ENCODE measurements at places on chromosomes 11 and 22.
A peak's percentile ranks its signal among the peaks of the same experiment; 100 is the strongest.

- DNase-seq, result peak; percentile 40
Measured at GRCh38 chr11:78560826-78561484, 13.7 kb downstream of the NARS2 start.

DNA sequence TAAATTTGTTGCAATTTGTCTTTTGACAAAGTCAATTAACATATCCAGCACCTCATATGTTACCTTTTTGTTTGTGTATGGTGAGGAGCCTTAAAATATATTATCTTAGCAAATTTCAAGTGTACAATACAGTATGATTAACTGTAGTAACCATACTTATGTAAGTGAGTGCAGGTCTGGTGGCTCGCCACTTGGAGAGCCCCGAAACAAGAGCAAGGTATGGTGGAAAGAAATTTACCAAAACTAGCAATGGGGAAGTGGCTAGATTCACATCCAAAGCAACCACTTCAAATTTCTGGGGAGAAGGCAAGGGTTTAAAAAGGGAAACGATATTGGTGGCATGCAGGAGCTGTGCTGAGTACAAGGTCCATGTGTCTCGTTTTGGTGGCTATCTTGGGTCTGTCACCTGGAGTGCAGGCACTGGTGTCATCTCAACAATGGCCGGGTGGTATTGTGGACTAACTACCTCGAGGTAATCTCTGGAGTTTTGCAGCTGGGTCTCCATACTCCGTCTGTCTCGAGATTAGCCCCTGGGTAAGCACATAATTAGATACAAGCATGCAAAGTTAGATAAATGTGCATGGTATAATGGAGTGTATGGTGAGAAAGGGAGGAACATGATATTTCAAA is 8.2 kb upstream of the FNBP4 start:
- DNase-seq, result no peak

DNA sequence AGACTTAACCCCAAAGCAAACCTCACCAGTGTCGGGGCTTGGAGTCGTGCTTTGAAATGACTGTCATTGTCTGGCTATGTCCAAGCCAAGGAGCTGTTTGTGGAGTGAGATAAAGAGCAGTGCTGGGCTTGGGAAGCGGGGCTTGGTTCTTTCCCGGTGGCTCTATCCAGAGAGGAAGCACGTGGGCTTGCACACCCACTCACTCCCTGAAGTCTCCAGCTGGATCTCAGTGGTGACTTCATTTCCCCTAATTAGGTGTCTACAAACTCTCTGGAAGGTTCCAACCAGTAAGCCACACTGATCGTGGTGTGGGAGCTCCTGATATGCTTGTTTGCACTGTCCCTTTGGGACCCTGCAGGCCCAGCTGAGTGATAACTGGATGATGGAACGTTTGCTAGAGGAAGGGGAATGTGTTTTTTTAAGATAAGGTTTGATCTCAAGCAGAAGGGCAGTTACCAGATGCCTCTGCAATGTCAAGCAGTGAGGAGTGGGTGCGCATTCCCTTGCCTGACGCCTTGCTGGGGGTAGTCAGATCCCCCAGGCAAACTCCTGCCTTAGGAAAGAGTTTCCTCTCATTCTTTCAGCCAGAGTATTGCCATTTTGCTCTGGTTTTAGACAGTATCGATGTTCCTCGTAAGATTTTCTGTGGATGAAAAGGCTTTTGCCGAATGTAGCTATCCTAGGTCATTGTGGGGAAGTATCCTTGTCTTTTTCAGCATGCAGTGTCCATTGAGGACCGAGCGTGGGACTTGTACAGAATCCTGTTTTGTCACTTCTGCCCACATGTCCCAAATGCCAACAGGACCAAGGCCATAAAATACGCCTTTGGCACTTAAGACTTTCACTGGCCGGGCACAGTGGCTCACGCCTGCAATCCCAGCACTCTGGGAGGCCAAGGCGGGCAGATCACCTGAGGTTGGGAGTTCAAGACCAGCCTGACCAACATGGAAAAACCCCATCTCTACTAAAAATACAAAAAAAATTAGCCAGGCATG is 90.9 kb downstream of the MICAL2 start:
- peak; percentile 80 for DNase-seq

- peak; percentile 91 for DNase-seq
Measured at GRCh38 chr11:28529540-28530410, 421.6 kb downstream of the METTL15 start.

- DNase-seq, result peak; percentile 63
Measured at GRCh38 chr22:24305260-24305692, 34.6 kb downstream of the SPECC1L start.

DNA sequence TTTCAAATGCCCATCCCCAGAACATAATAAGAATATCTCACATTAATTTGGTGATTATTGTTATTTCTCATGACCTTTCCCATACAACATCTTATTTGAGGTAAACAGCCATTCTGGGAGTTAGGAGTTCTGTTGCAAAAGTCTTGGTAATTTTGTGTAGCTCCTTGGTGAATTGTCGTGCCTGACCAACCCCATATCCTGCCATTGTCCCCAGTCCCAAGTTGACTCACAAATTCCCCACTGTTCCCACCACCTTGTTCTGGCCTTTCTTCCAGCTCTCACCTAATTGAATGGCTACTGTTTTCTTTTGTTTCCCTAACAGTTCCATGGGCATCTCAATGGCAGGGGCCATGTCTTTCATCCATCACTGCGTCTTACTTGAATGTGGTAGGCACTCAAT is 8.0 kb downstream of the MTNR1B start:
- DNase-seq, result no peak

- no peak for DNase-seq
Measured at GRCh38 chr22:29469755-29470154, 10.3 kb upstream of the NEFH start.

DNA sequence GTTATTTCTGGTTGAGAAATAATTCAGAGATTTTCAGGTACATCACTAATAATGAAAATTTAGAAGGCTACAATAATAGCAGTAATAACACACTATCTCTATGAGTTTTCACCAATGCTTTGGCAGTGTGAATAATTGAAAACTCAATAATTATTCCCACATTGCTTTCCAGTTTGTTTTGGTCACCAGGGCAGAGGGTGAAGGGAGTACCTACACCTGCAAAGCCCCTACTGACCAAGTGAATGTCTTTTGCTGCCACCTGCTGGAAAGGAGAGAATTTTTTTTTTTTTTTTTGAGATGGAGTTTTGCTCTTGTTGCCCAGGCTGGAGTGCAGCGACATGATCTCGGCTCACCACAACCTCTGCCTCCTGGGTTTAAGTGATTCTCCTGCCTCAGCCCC is 3.2 kb downstream of the NELL1 start:
- peak; percentile 13 for DNase-seq

GRCh38 chr11:107123022-107123421 is 104.7 kb upstream of the GUCY1A2 start:
- peak; percentile 11 for DNase-seq

- DNase-seq, result peak; percentile 80
Measured at GRCh38 chr11:93169950-93170561, 27.7 kb downstream of the SLC36A4 start.

DNA sequence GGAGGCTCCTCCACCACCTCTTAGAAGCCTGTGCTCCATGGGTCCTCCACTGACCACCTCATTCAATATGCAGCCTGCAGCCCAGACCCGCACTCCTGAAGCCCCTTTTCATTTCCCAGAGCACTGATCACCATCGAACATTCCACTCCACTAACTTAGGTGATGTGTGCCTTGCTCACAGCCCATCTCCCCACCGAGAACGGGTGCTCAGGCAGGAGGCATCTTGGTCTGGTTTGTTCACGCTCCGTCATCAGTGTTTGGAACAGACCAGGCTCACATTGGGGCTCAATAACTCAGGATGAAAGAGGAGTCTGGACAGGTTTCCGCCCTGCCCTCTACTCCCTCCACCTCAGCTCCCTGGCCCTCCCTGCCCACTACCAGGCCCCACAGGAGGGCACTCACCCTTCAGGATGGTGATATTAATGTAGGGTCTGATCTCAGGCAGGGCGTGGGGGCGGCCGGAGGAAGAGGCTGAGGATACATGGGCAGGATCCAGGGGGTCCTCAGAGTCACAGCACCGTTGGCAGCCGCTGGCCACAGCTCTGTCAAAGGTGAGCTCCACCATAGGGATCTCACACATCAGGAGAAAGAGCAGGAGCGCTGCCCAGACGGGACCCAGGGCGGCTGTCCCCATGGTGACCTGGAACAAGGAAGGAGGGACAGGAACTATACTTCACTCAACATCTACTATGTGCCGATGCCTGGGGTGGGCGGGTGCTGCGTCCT is 3.1 kb downstream of the C1QTNF6 start:
- DNase-seq, result no peak

GRCh38 chr11:115238791-115239190 is 265.4 kb downstream of the CADM1 start:
- DNase-seq, result peak; percentile 52

GRCh38 chr11:75574698-75575602 is 12.9 kb downstream of the SERPINH1 start:
- DNase-seq, result no peak

- DNase-seq, result no peak
Measured at GRCh38 chr22:48199667-48200066, 1437.2 kb downstream of the TBC1D22A start.

DNA sequence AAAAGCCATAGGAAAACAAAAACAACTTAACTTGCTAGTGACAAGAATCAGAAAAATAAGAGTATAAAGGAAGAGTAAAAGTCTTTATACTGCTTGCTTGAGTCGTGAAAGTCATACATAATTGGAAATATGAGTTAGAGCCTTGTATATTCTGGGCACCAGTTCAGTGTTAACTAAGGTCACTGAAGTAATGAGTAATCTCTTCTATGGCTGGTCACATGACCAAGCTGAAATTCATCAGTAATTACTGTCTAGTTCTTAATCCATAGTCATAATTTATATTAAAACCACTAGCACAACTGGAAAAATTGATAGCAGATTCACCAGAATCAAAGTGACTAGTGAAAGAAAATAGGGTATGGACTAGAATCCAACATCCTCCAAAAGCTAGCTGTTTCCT is 84.4 kb upstream of the SLC5A12 start:
- peak; percentile 39 for DNase-seq

DNA sequence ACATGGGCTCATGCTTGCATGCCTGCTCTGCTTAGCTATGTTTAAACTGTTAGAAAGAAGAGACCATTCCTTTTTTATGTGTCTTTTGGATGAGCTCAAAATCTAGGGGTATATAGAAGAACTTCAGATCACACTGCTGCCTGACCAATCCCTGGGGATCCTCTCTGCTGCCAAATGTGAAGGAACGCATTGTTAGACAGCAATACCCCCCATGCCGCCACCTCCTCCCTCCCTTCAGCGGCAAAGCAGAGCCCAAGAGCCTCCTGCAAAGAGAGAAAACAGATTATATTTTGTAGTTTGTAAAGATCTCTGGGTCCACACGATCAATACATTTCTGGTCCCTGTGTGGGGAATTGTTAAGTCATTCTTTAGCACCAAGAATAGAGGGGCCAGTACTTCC is 677.6 kb downstream of the NTM start:
- DNase-seq, result no peak

GRCh38 chr11:1117992-1118391 is 39.8 kb upstream of the MUC5AC start:
- DNase-seq, result no peak

DNA sequence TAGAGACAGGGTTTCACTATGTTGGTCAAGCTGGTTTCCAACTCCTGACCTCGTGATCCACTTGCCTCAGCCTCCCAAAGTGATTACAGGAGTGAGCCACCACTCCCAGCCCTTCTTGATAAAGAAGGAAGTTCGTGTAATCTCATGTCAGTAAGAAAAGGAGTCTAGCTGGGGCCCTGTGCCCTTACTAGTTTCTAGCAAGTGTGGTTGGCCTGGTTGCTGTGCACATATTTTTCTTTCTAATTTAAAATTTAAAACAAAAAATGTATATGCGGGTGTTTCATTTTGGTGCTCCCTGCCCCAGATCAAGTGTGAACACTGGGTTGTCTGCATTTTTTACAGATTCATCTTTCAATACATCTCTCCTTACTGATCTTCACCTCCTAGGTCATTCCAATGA is 770.8 kb upstream of the TENM4 start:
- no peak for DNase-seq

DNA sequence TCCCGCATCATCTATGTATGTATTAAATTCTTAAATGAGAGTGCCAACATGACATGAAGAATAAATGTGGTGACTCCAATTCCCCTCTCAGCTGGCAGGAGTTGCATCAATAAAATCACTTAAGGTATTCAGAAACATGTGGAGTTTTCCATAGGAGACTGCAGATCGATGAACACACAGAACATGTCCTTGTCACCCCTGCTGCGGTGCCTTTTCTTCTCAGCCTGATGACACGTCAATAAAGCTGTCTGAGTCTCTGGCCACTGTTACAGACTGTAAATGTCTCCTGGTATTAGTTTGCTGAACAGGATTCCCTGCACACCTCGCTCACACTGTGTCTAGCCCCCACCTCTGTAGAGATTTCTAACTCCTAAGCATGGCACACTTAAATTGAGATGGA is 460.5 kb downstream of the LRRC4C start:
- DNase-seq, result no peak

GRCh38 chr11:60813324-60813723 is 28.2 kb downstream of the MS4A10 start:
- DNase-seq, result no peak

GRCh38 chr11:114134870-114135269 is 75.4 kb downstream of the ZBTB16 start:
- peak; percentile 95 for DNase-seq

- DNase-seq, result no peak
Measured at GRCh38 chr11:20937826-20938225, 268.4 kb downstream of the NELL1 start.

- no peak for DNase-seq
Measured at GRCh38 chr11:123567466-123567865, 87.0 kb downstream of the SCN3B start.

- no peak for DNase-seq
Measured at GRCh38 chr11:76623884-76624419, 46.6 kb downstream of the LRRC32 start.

DNA sequence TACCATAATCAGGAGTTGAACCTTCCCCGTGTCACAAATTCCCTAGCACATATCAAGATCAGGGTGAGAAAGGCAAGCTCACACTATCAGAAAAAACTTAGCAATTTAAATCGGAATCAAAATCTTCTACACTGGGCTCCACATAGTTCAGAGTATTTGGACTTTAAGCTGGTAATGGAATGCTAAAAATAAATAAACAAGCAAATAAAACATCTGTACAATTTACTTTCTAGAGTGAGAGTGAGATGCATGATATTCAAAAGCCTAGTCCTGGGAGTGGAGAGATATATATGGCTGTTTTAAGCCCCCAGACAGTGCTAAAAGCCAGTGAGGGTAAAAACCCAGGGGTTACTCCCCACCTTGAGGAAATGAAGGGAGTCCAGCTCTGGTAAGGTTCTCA is 380.6 kb downstream of the SOX6 start:
- DNase-seq, result no peak

DNA sequence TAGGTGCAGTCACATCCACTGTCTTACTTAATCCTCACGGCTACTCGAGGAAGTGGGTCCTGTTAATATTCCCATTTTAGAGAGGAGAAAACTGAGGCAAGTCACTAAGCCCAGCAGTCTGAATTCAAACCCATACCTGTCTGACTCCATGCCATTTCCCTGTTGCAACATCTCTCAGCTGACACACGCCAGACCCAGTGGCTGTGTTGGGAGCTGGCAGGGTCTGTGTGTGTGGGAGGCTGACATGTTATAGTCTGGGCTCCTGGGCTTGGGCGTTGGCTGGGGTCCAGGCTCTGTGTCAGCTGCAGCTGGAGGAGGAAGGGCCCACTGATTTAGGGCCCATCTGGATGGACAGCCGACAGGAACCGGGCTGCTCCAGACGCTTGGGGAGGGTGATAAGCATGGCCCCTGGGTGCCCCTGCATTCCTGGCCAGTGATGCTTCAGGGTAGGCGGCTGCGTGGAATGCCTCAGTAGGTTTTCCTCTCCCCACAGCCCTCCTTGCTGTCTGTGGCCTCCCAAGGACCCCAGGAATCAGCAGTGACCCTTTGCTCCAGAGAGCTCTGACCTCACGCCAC is 562.5 kb downstream of the MN1 start:
- DNase-seq, result peak; percentile 99
